ENCODE measurements at places on chromosomes 5 and 9.
A peak's percentile ranks its signal among the peaks of the same experiment; 100 is the strongest.

GRCh38 chr9:37943345-37944265, 39.7 kb upstream of the SLC25A51 start:
- DNase-seq = no peak

- no peak for DNase-seq
Measured at GRCh38 chr9:77838986-77839385, 190.9 kb upstream of the GNA14 start.

- DNase-seq = no peak
Measured at GRCh38 chr5:16508730-16509531, 43.3 kb upstream of the ZNF622 start.

DNA sequence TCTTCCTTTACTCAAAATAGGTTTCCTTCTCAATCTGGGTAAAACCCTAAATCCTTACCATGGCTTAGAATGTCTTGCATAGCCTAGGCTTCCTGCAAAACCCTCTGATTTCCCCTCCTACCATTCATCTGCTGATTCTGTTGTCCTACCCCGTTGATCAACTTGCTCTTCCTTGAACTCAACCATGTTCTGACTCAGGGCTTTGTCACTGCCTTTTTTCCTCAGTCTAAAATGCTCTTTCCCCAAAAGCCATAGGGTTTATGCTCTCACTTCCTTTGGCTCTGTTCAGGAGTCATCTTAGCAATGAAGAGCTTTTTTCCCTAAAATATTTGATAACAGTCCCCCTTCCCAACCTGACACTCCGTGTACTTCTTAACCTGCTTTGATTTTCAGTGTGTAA, 79.4 kb upstream of the IZUMO3 start:
- no peak for DNase-seq

- peak; percentile 27 for DNase-seq
Measured at GRCh38 chr5:56288873-56289601, 55.9 kb upstream of the ANKRD55 start.

GRCh38 chr5:31133488-31133887, 60.0 kb upstream of the CDH6 start:
- no peak for DNase-seq

Measured in NCI-H2029 (cell line).